ENCODE measurements at places on chromosomes 16 and 17. TPM values are rescaled to one million over a fixed set of nuclear protein-coding genes. Genes with fewer than 3 reads are reported as not detected.
A peak's percentile ranks its signal among the peaks of the same experiment; 100 is the strongest.

GRCh38 chr16:77289331-77289809 is 90.2 kb downstream of the SYCE1L start:
- H3K4me1 ChIP-seq = no peaks in the 10 kb centered on the region
- no peak overlapping the region for H3K4me3 ChIP-seq
- H3K27ac ChIP-seq = no peak overlapping the region
- DNase-seq = no peak

- no peaks in the 10 kb centered on the region for H3K27me3 ChIP-seq
- no peaks in the 10 kb centered on the region for H3K36me3 ChIP-seq
- peak overlapping the region; percentile 30 for H3K4me3 ChIP-seq
- no peaks in the 10 kb centered on the region for H3K4me1 ChIP-seq
- DNase-seq = peak; percentile 83
- H3K27ac ChIP-seq = no peak overlapping the region
These were observed 12.9 kb upstream of the ODF4 start for GRCh38 chr17:8326511-8327302.

- no peak overlapping the region for H3K4me3 ChIP-seq
- H3K27me3 ChIP-seq = no peaks in the 10 kb centered on the region
- H3K36me3 ChIP-seq = no peaks in the 10 kb centered on the region
- H3K27ac ChIP-seq = peak overlapping the region; percentile 90
These were observed 37.2 kb downstream of the CCDC42 start for GRCh38 chr17:8707332-8708024.

Gene TMEM238L
- total RNA-seq = not detected

Gene SMIM22
- not detected for total RNA-seq

- no peaks in the 10 kb centered on the region for H3K36me3 ChIP-seq
- H3K27ac ChIP-seq = no peak overlapping the region
- no peaks in the 10 kb centered on the region for H3K27me3 ChIP-seq
- DNase-seq = no peak
- no peaks in the 10 kb centered on the region for H3K4me1 ChIP-seq
These were observed 7.2 kb downstream of the MMP15 start for GRCh38 chr16:58032710-58033293.

- DNase-seq = no peak
- H3K27me3 ChIP-seq = no peaks in the 10 kb centered on the region
- no peaks in the 10 kb centered on the region for H3K4me1 ChIP-seq
- no peaks in the 10 kb centered on the region for H3K36me3 ChIP-seq
- H3K27ac ChIP-seq = no peak overlapping the region
- H3K4me3 ChIP-seq = no peak overlapping the region
These were observed 61.6 kb downstream of the RGS9 start for GRCh38 chr17:65198653-65199382.

DNA sequence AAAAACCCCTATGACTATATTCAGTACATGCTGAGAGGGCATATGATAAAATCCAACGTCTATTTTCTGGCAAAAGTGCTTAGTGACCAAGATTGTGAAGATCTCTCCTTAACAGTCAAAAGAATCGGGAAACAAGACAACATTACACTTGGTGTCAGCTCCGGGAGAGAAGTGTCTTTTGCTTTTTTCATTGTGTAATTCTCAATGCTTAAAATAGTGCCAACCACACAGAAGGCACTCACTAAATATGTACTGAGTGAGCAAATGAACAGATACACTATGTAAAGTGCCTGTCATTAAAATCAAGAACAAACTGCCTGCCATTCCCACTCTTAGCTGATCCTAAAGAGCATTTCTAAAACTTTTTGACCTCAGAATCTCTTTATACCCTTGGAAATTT is 34.1 kb downstream of the VPS53 start:
- no peaks in the 10 kb centered on the region for H3K4me1 ChIP-seq
- H3K27me3 ChIP-seq = no peaks in the 10 kb centered on the region
- no peak for DNase-seq
- no peak overlapping the region for H3K4me3 ChIP-seq

- H3K4me3 ChIP-seq = no peak overlapping the region
- H3K36me3 ChIP-seq = no peaks in the 10 kb centered on the region
- no peak overlapping the region for H3K27ac ChIP-seq
- H3K27me3 ChIP-seq = no peaks in the 10 kb centered on the region
- no peak for DNase-seq
- H3K4me1 ChIP-seq = no peaks in the 10 kb centered on the region
These were observed 36.5 kb upstream of the TOB1 start for GRCh38 chr17:50902372-50903353.

DNA sequence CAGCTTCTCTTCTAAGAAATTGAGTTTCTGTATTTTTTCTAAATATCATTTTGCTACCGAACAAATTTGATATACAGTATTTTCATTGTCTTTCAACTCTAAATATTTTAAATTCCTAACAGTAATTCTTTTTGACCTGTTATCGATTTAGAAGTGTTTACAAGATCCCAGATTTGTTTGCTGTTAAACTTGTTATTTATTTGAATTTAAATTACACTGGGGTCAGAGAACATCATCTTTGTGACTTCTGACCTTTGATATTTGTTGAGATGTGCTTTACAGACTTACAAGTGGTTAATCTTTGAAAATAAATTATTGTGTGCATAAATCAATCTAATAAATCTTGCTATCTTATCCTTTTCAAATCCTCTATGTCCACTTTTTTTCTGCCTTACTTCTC is 94.2 kb downstream of the ARHGAP44 start:
- no peaks in the 10 kb centered on the region for H3K27me3 ChIP-seq
- no peak for DNase-seq
- H3K27ac ChIP-seq = no peak overlapping the region
- H3K36me3 ChIP-seq = no peaks in the 10 kb centered on the region

GRCh38 chr16:68275611-68276191 is 11.4 kb downstream of the SLC7A6 start:
- no peak overlapping the region for H3K4me3 ChIP-seq
- H3K27me3 ChIP-seq = no peaks in the 10 kb centered on the region
- peak overlapping the region; percentile 36 for H3K27ac ChIP-seq
- H3K36me3 ChIP-seq = no peaks in the 10 kb centered on the region

Gene SMIM36
- not detected for total RNA-seq

- H3K4me3 ChIP-seq = no peak overlapping the region
- H3K4me1 ChIP-seq = no peaks in the 10 kb centered on the region
- no peaks in the 10 kb centered on the region for H3K27me3 ChIP-seq
- no peak overlapping the region for H3K27ac ChIP-seq
These were observed 4.7 kb downstream of the DGKE start for GRCh38 chr17:56838687-56839086.

DNA sequence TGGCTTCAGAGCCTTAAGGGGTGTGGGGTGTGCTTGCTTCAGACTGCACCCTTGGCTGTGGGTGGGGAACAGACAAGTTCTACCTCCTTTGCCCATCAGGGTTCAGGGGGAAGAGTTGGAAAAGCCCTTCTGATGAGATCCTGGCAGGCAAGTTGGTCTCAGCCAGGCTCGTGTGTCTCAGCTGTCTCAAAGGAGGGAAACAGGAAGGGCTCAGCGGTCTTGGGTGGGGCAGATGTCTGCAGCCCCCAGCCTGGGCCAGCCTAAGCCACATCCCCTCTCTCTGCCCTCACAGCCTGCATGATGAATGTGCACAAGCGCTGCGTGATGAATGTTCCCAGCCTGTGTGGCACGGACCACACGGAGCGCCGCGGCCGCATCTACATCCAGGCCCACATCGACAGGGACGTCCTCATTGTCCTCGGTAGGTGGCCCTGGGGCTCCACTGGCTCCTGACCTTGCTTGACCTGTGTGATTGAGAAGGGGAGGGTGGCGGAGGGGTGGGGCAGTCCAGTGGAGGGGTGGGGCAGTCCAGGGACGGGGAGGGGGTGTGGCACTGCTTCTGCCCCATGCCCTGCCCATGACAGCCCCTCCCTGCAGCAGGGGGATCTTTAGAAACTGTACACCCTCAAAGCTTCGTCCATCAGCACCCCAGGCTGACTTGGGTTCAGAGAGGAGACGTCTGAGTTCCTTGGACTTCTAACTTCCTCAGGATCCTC is 199.5 kb downstream of the PRKCB start:
- H3K27me3 ChIP-seq = no peaks in the 10 kb centered on the region
- no peak for DNase-seq
- no peak overlapping the region for H3K4me3 ChIP-seq
- no peaks in the 10 kb centered on the region for H3K4me1 ChIP-seq

Gene GLIS2
- total RNA-seq = 72.6 TPM

Gene OTOP3
- not detected for total RNA-seq

DNA sequence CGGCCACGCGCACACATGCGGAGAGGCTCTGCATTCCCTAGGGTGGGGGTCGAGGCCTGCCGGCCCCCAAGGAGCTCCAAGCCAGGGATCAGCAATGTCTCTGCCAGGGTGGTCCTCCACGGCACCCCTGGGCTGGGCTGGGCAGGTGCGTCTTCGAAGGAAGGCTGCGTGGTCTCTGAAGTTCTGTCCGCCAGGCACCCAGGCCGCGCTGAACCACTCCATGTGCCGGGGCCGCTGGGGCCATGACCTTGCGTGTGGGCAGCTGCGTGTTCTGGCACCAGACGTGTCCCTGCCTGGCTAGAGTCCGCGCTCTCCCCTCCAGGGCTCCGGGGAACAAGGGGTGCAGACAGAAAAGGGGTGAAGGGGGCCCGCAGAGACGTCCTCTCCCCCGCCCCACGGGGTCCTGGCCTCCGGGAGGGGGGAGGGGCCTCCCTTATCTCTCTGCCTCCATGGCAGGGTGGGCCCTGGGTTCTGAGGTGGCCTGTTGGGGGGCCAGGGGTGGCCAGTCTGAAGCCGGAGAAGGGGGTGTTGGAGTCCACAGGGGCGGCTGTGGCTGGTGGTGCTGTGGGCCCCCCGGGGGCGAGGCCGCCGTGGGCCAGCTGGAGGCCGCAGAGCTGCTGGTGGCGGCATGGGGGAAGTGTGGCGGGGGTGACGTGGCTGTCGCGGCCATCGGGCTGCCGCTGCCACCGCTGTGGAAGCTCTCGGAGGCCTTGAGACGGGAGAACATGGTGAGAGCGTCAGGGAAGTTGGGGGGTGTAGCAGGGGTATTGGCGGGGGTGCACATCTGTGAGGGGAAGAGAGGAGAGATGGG is 5.3 kb downstream of the UBALD1 start:
- H3K4me3 ChIP-seq = no peak overlapping the region
- H3K36me3 ChIP-seq = no peaks in the 10 kb centered on the region
- H3K27ac ChIP-seq = no peak overlapping the region
- DNase-seq = no peak

DNA sequence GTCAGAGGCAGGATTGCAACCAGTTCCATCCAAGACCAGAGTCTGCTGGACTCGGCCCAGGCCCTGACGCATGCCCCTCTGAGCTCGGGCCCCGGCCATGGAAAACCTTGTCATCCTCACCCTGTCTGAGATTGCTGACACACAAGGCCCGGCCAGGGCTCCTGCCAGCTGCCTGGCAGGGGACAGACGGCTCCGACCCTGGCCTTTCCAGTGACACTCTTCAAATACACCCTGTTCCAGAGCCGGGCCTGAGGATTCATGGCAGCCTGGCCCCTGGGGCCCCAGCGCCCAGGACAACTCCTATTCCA is 3.2 kb upstream of the PABPN1L start:
- H3K4me3 ChIP-seq = no peak overlapping the region
- H3K27ac ChIP-seq = no peak overlapping the region
- no peak for DNase-seq
- no peaks in the 10 kb centered on the region for H3K4me1 ChIP-seq
- no peaks in the 10 kb centered on the region for H3K36me3 ChIP-seq

Gene TSPAN10
- 0.66 TPM for total RNA-seq

Gene PIK3R6
- total RNA-seq = 3.5 TPM

GRCh38 chr17:1227917-1228780 is 42.1 kb upstream of the BHLHA9 start:
- H3K27ac ChIP-seq = no peak overlapping the region
- H3K27me3 ChIP-seq = no peaks in the 10 kb centered on the region
- H3K36me3 ChIP-seq = no peaks in the 10 kb centered on the region
- no peaks in the 10 kb centered on the region for H3K4me1 ChIP-seq
- no peak overlapping the region for H3K4me3 ChIP-seq

- DNase-seq = no peak
- no peak overlapping the region for H3K4me3 ChIP-seq
- H3K36me3 ChIP-seq = no peaks in the 10 kb centered on the region
- no peak overlapping the region for H3K27ac ChIP-seq
- no peaks in the 10 kb centered on the region for H3K27me3 ChIP-seq
These were observed 1056.3 kb upstream of the EEF2KMT start for GRCh38 chr16:6153901-6154300.

DNA sequence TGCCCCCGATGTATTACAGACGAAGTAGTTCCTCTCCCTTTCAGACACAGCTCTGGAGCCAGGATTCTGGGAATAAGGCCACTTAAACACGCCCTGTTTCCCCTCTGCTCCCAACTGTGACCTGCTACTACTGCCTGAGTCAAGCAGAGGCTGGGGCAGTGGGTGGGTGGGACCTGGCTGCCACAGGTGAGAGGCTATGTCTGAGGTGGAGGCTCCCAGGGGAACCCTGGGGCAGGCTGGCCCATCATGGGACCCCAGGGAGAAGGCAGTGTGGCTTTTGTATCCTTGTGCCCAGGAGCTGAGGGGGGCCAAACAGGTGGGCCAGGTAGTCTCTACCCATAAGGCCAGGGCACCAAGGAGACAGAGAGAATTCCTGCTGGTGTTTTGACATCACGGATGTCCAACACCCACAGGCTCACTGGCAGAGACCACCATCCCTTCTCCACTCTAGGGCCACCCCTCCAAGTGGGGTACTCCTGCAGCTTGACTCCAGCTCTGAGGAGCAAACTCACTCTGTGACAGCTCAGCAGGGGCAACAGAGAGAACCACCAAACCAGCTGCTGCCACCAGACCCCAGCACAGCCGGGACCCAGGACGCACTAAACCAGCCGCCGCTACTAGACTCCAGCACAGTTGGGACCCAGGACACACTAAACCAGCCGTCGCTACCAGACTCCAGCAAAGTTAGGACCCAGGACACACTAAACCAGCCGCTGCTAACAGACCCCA is 105.3 kb upstream of the SMURF2 start:
- H3K27me3 ChIP-seq = no peaks in the 10 kb centered on the region
- no peak for DNase-seq
- H3K27ac ChIP-seq = no peak overlapping the region
- H3K36me3 ChIP-seq = no peaks in the 10 kb centered on the region
- H3K4me3 ChIP-seq = no peak overlapping the region

DNA sequence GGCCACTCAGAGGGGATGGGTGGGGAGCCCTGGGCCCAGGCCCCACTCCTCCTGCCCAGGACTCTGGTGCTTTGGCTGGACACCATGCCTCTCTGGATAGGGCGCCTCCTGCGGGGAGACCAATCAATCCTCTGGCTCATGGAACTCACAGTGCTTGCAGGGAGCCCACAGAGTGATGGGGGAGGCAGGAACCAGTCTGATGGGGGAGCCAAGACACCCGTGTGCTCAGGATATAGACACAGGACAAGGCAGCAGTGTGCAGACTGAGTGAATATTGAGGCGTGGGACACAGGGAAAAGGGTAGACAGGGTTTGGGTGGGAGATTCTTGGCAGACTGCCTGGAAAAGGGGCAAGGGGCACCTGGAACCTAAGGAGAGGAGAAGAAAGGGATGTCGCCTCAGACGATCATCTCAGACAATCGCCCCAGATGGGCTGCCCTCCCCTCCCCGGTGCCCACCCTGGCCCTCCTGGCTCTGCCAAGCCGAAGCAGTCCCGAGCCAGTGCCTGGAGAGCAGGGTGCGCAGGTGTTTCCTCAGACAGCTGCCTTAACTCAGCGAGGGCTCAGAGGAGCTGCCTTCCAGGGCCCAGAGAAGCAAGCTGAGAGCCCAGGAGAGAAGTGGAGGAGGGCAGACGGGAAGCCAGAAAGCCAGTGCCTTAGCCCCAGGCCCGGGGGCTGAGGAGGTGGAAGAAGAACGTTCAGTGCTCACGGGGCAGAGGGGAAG is 37.4 kb upstream of the DLX4 start:
- H3K4me3 ChIP-seq = no peak overlapping the region
- no peaks in the 10 kb centered on the region for H3K36me3 ChIP-seq
- no peak for DNase-seq
- H3K4me1 ChIP-seq = no peaks in the 10 kb centered on the region
- no peak overlapping the region for H3K27ac ChIP-seq

Data from aorta (tissue), 5 donors.